Hypothalamus (tissue), 51 donors: ENCODE measurements at places on chromosomes 4 and X.
A peak's percentile ranks its signal among the peaks of the same experiment; 100 is the strongest.

GRCh38 chr4:1746265-1746691, 25.0 kb downstream of the TACC3 start:
- peak; percentile 55 for DNase-seq

- DNase-seq = no peak
Measured at GRCh38 chr4:176838601-176839433, 46.1 kb upstream of the VEGFC start.

GRCh38 chr4:576991-577498, 950 bp upstream of the TMEM271 start:
- no peak for DNase-seq

DNA sequence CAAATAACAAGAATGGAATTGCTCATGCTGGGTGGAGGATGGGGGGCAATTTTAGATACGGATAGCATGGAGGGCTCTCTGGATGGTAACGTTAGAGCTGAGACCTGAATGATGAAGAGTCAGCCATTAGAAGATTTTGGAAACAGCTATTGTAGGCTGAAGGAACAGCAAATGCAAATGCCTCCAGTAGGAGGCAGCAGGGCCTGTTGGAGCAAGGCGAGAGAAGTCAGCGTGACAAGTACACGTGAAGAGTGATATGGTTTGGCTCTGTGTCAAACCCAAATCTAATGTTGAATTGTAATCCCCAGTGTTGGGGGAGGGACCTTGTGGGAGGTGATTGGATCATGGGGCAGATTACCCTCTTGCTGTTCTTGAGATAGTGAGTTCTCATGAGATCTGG, 59.3 kb upstream of the SOD3 start:
- DNase-seq = no peak

- no peak for DNase-seq
Measured at GRCh38 chrX:154487518-154488290, 1.3 kb upstream of the UBL4A start.

GRCh38 chr4:144782345-144782744, 136.4 kb downstream of the HHIP start:
- DNase-seq = no peak

- no peak for DNase-seq
Measured at GRCh38 chr4:118842055-118842454, 6.1 kb upstream of the SEC24D start.

- DNase-seq = no peak
Measured at GRCh38 chrX:106917830-106918500, 2.2 kb upstream of the CLDN2 start.
